ENCODE measurements at places on chromosomes 7 and 10. TPM values are rescaled to one million over a fixed set of nuclear protein-coding genes. Genes with fewer than 3 reads are reported as not detected.

Gene CALD1
- polyA plus RNA-seq: 148 TPM

Gene MYPN
- polyA plus RNA-seq: 0.01 TPM

Gene EBF3
- 0.92 TPM for polyA plus RNA-seq

Gene ZNF722
- not detected for polyA plus RNA-seq

Gene MOGAT3
- not detected for polyA plus RNA-seq

Gene SHTN1
- polyA plus RNA-seq: 4.8 TPM

Gene RBM48
- polyA plus RNA-seq: 9.8 TPM

Gene CCZ1B
- polyA plus RNA-seq: 16.3 TPM

Gene GPR146
- 76.6 TPM for polyA plus RNA-seq

Gene GPC2
- polyA plus RNA-seq: 10.7 TPM

Gene MYO1G
- not detected for polyA plus RNA-seq

Gene CDNF
- polyA plus RNA-seq: 0.25 TPM

Gene UCMA
- polyA plus RNA-seq: not detected

Gene AKR1E2
- 4.9 TPM for polyA plus RNA-seq

Gene GIMAP2
- 21.3 TPM for polyA plus RNA-seq

Gene UPK3BL2
- polyA plus RNA-seq: 18.2 TPM

Gene LRRN3
- polyA plus RNA-seq: not detected

Gene ANXA8L1
- polyA plus RNA-seq: not detected

Gene PSD
- polyA plus RNA-seq: 0.10 TPM

Gene GPR141
- not detected for polyA plus RNA-seq

Gene LEP
- not detected for polyA plus RNA-seq

Gene ANXA8
- not detected for polyA plus RNA-seq

Gene ZNF92
- 0.90 TPM for polyA plus RNA-seq
